ENCODE measurements at places on chromosomes 3 and 15. TPM values are rescaled to one million over a fixed set of nuclear protein-coding genes. Genes with fewer than 3 reads are reported as not detected.

MRAS gene
- total RNA-seq = 11.1 TPM

DNA sequence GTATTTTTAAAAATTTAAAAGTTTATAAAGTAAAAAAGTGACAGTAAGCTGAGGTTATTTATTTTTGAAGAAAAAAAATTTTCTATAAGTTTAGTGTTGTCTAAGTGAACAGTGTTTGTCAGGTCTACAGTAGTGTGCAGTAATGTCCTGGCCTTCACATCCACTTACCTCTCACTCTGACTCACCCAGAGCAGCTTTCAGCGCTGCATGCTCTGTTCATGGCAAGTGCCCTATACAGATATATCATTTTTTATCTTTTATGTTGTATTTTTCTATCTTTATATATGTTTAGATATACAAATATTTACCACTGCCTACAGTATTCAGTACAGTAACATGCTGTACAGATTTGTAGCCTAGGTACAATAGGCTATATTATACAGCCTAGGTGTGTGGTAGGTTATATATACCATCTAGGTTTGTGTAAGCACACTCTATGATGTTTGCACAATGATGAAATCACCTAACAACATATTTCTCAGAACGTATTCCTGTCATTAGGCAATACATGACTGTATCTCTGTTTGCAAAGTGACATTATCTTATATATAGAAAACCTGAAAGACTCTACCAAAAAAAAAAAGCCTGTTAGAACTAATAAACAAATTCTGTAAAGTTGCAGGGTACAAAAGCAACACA, 75.9 kb upstream of the TMC3 start:
- no peaks in the 10 kb centered on the region for H3K4me1 ChIP-seq
- no peaks in the 10 kb centered on the region for H3K27me3 ChIP-seq
- peaks cover 19% of the 10 kb centered on the region for H3K36me3 ChIP-seq
- no peak overlapping the region for H3K4me3 ChIP-seq
- H3K27ac ChIP-seq = no peak overlapping the region

GRCh38 chr15:28964098-28964497, 78.3 kb downstream of the APBA2 start:
- H3K4me1 ChIP-seq = no peaks in the 10 kb centered on the region
- DNase-seq = no peak
- no peaks in the 10 kb centered on the region for H3K36me3 ChIP-seq
- no peaks in the 10 kb centered on the region for H3K27me3 ChIP-seq
- no peak overlapping the region for H3K27ac ChIP-seq

DNA sequence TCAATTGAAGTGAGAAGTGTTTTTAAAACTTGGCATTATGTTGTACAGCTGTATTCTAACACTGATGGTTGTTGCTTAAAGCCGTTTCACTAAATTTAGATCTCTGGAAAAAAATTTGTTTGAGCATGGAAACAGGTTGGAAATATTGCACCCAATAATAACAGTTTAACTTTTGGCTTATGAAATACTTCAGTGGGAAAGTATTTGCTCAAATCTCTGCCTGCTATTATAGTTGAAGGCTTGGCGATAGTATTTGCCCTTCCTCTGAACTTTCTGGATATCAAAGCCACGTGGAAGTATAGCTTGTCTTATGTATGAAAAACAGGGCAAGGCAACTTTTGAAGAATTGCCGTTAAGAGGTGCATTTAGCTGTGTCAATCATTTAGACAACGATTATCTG, 270.3 kb upstream of the LRRFIP2 start:
- no peak for DNase-seq
- no peak overlapping the region for H3K27ac ChIP-seq
- H3K36me3 ChIP-seq = no peaks in the 10 kb centered on the region
- H3K4me3 ChIP-seq = no peak overlapping the region
- H3K4me1 ChIP-seq = no peaks in the 10 kb centered on the region
- peaks cover 15% of the 10 kb centered on the region for H3K27me3 ChIP-seq

DNA sequence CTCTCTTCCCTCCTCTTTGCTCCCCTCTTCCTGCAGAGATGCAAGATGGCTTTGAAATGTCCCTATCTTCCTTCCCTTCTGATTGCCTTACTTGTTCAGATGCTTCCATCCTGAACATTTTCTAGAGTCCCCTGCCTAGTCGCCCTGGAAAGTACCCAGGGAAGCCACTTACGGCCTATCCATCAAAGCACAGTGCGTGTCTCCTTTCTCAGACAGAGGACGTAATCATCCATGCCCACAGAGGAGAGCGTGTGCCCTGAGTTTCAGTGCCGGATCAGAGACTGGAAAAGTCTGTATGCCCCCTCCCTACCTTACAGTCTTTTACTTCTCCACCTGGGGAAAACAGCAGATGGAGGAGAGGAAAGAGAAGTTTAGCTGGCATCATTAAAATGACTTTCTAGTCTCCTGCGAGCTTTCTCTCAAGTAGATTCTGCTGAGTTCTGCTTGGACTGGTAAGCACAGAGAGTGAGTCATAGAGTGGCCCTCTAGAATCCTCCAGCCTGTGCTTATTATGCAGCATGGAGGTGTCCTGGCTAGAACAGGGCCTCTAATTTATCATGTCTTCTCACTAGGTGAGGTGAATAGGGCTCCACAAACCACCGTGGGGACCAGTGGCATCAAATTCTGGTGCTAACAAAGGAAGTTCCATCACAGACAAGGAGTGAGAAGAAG, 114.6 kb downstream of the SLCO3A1 start:
- no peak overlapping the region for H3K27ac ChIP-seq
- H3K27me3 ChIP-seq = no peaks in the 10 kb centered on the region
- H3K4me1 ChIP-seq = peaks cover 20% of the 10 kb centered on the region
- no peak overlapping the region for H3K4me3 ChIP-seq
- peaks cover 4% of the 10 kb centered on the region for H3K36me3 ChIP-seq
- no peak for DNase-seq

DNA sequence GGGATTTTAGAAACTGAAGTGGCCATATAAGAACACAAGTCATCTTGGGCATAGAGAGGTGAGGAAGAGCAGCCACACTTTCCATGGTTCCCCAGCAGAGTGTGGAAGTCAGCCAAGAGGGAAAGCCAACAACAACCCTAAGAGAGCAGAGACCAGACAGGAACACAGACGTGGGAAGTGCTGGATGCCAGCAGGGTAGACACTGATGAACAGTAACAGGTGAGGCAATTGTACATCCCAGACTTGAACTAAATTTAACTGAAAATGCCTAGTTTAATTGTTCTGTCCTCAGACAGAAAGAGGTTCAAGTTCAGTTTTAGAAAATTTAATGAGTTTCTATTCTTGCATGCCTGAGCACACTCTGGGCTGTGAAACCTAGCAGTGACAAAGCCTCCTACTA, 212.1 kb downstream of the ATP8B4 start:
- no peak for DNase-seq
- no peak overlapping the region for H3K4me3 ChIP-seq
- no peak overlapping the region for H3K27ac ChIP-seq
- peaks cover 2% of the 10 kb centered on the region for H3K36me3 ChIP-seq

- H3K27me3 ChIP-seq = peaks cover 16% of the 10 kb centered on the region
- H3K4me3 ChIP-seq = no peak overlapping the region
- no peak for DNase-seq
- peaks cover 29% of the 10 kb centered on the region for H3K4me1 ChIP-seq
- peaks cover 2% of the 10 kb centered on the region for H3K36me3 ChIP-seq
These were observed 22.5 kb downstream of the ANXA2 start for GRCh38 chr15:60375306-60375705.

- H3K27me3 ChIP-seq = no peaks in the 10 kb centered on the region
- no peak for DNase-seq
- peaks cover 5% of the 10 kb centered on the region for H3K4me1 ChIP-seq
- no peaks in the 10 kb centered on the region for H3K36me3 ChIP-seq
These were observed 234.8 kb downstream of the NR2F2 start for GRCh38 chr15:96565266-96565665.

DNA sequence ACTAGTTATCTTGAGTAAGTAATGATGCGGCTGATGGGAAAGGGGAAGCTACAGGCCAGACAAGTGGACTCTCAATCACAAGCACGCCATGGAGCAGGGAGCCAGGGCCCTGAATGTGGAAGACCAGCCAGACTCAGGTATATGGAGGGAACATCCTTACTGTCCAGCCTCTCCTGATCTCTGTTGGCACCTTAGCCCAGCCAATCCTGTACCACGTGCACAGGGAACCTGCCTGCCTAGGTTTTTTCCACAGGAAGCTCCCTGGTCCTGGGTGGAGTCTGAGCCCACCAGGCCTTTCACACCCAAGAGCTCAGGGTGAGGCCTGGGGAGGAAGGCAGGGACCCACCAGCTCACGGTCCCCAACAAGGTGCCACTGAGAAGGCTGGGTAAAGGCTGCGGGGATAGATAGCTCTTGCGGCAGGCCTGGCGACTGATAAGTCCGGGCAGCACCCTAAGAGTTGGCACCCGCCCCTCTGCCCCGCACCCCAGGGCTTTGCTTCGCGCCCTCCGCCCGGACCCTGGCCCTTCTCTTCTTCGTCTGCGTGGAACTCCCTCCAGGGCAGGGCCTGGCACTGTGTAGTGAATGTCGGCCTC, 933 bp upstream of the APEH start:
- H3K27ac ChIP-seq = peak overlapping the region; percentile 94
- H3K4me3 ChIP-seq = peak overlapping the region; percentile 81
- DNase-seq = no peak
- H3K27me3 ChIP-seq = no peaks in the 10 kb centered on the region

GRCh38 chr3:9600597-9600996, 47.0 kb upstream of the LHFPL4 start:
- peak overlapping the region; percentile 45 for H3K4me3 ChIP-seq
- DNase-seq = peak; percentile 68
- peaks cover 27% of the 10 kb centered on the region for H3K27me3 ChIP-seq
- peaks cover 15% of the 10 kb centered on the region for H3K4me1 ChIP-seq
- H3K36me3 ChIP-seq = peaks cover 16% of the 10 kb centered on the region
- H3K27ac ChIP-seq = no peak overlapping the region
